ENCODE measurements at places on chromosomes 3 and 15. TPM values are rescaled to one million over a fixed set of nuclear protein-coding genes. Genes with fewer than 3 reads are reported as not detected.

Gene USP13
- total RNA-seq = 52.6 TPM

Gene GCSAM
- 1.4 TPM for total RNA-seq

Gene SH3GL3
- 7.4 TPM for total RNA-seq

Gene ALDH1L1
- 19.6 TPM for total RNA-seq

Gene SKIC8
- total RNA-seq = 109 TPM

GRCh38 chr3:20503394-20504082 lies 317.5 kb upstream of the SGO1 start:
- H3K27me3 ChIP-seq = no peaks in the 10 kb centered on the region
- no peak for DNase-seq
- no peak overlapping the region for H3K27ac ChIP-seq
- no peaks in the 10 kb centered on the region for H3K4me1 ChIP-seq
- no peaks in the 10 kb centered on the region for H3K36me3 ChIP-seq
- no peak overlapping the region for H3K4me3 ChIP-seq

DNA sequence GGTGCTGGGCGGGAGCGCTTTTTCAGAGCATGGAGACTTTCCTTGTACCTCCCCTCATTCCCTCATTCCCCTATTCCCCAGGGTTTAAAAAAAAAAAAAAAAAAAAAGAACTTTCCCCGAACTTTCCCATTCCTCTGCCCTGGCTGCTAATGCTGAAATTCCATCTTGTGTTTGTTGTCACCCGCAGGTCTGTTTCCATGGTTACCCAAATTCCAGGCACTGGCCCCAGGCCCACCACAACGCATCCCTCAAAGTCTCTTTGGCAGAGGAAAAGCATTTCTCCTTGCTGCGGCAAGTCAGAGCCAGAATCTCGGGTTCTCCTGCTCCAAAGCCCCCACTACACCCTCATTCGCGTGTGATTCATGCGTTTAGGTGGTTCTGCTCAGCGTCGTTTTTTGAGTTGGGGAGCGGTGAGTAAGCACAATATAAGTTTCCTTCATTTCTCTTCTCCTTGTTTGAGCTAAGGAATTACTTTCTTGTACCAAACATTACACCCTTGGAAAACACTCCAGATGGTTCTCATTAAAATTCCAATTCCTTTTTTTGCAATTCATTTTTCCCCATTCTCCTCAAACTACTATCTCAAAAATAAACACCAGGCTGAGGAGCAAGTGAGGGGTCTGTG lies 21.6 kb downstream of the ANAPC13 start:
- no peak for DNase-seq
- H3K4me1 ChIP-seq = no peaks in the 10 kb centered on the region
- no peak overlapping the region for H3K4me3 ChIP-seq

GRCh38 chr3:32307591-32307990 lies 69.1 kb downstream of the CMTM8 start:
- no peaks in the 10 kb centered on the region for H3K36me3 ChIP-seq
- no peak overlapping the region for H3K27ac ChIP-seq
- H3K4me3 ChIP-seq = no peak overlapping the region
- H3K27me3 ChIP-seq = no peaks in the 10 kb centered on the region

DNA sequence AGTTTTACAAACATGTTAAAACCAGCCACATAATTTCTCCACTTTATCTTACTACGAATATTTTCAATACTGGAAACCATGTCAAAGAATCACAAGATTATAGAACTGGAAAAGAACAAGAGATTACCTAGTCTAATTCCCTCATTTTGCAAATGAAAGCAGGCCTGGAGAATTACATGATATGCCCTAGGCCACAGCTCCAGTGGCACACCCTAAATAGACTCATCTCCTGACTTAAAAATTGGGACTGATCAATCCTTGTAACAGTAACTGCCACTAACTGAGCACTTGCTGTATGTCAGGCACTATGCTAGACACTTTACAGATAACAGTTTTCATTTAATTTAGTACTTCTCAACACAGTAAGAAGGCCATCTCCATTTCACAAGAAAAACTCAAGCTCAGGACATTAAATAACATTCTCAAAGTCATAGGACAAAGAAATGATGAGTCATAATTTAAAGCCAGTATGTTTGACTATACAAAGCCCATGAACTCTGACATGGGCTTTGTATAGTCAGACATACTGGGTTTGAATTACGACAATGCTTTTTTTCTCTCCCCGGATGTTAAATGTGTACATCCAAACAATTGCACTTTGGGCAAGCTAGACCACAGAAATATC lies 9.4 kb downstream of the IGSF11 start:
- no peaks in the 10 kb centered on the region for H3K36me3 ChIP-seq
- no peaks in the 10 kb centered on the region for H3K27me3 ChIP-seq
- H3K27ac ChIP-seq = no peak overlapping the region
- no peak overlapping the region for H3K4me3 ChIP-seq

DNA sequence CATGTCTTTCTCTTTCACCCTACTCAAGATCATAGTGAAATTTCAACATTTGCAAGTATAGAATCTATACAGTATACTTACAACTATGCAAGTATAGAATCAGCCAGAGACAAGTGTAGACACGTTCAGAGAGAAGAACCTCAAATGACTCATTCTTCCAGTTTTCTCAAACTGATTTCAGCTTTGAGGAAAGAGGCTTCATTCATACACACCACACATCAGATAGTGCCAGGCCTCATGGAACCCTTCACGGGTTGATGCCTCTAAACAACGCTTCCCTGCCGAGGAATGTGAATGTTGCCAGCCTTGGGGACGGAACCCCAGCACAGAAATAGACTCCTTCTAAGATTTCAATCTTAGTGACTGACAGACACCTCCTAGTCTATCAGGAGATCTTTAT lies 135.7 kb downstream of the FOXP1 start:
- H3K27ac ChIP-seq = no peak overlapping the region
- no peak for DNase-seq
- H3K4me1 ChIP-seq = peaks cover 13% of the 10 kb centered on the region
- no peaks in the 10 kb centered on the region for H3K36me3 ChIP-seq
- no peak overlapping the region for H3K4me3 ChIP-seq

- H3K27ac ChIP-seq = peak overlapping the region; percentile 90
- peaks cover 31% of the 10 kb centered on the region for H3K4me1 ChIP-seq
- H3K27me3 ChIP-seq = no peaks in the 10 kb centered on the region
- H3K36me3 ChIP-seq = no peaks in the 10 kb centered on the region
Observed at GRCh38 chr3:73516631-73517030, 108.1 kb downstream of the PDZRN3 start.

- H3K36me3 ChIP-seq = no peaks in the 10 kb centered on the region
- H3K4me3 ChIP-seq = no peak overlapping the region
- H3K27me3 ChIP-seq = no peaks in the 10 kb centered on the region
- DNase-seq = no peak
- no peak overlapping the region for H3K27ac ChIP-seq
Observed at GRCh38 chr3:73030073-73030597, 31.3 kb upstream of the EBLN2 start.

GRCh38 chr15:67824197-67824968 lies 926 bp upstream of the SKOR1 start:
- DNase-seq = no peak
- no peaks in the 10 kb centered on the region for H3K36me3 ChIP-seq
- peaks cover 11% of the 10 kb centered on the region for H3K4me1 ChIP-seq
- peaks cover 86% of the 10 kb centered on the region for H3K27me3 ChIP-seq
- no peak overlapping the region for H3K4me3 ChIP-seq

DNA sequence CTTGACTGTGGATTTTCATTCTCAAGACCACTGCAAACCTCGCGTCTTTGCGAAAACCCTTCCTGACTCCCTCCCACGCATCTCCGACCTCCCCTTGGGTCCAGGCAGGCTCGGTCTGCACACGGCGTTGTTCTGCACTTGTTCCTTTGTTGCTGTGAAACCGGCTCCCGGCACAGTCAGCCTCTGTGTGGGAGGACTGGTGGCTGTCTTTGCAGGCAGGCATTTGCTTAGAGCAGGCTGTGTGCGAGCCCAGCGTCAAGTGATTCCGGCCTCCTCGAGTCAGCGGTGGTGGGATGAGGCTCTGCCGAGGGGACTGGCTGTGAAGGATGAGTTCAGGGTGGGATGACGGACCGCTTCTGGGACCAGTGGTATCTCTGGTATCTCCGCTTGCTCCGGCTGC lies 102.6 kb upstream of the ROPN1 start:
- DNase-seq = no peak
- H3K27ac ChIP-seq = no peak overlapping the region
- no peaks in the 10 kb centered on the region for H3K36me3 ChIP-seq
- H3K4me1 ChIP-seq = no peaks in the 10 kb centered on the region
- no peak overlapping the region for H3K4me3 ChIP-seq
- H3K27me3 ChIP-seq = no peaks in the 10 kb centered on the region
